ENCODE measurements at places on chromosomes 12 and 14. TPM values are rescaled to one million over a fixed set of nuclear protein-coding genes. Genes with fewer than 3 reads are reported as not detected.

Gene TESPA1
- total RNA-seq, result not detected

Gene STON2
- total RNA-seq, result 6.2 TPM

DNA sequence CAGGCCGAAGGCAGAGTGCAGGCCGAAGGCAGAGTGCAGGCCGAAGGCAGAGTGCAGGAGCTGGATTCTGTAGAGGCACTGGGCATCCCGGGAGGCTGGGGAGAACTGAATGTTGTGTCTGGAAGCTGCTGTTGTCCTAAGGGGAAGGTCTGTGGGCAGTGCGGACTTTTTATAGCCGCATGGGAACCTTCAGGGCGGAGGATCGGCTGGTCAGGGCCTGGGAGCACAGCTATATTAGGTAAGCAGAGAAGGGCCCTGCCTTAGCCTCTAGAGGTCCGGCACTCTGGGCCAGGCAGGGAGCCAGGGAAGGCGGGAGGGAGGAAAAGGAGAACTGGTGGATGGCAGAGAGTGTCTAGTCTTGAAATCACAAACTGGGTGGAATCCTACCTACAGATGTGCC is 14.2 kb downstream of the CABP1 start:
- H3K36me3 ChIP-seq, result no peaks in the 10 kb centered on the region
- H3K4me1 ChIP-seq, result peaks cover 5% of the 10 kb centered on the region
- no peak for DNase-seq
- 0 out of 2 replicates have a peak, but pooled peaks cover under 1% of the 10 kb centered on the region for H3K27me3 ChIP-seq
- no peak overlapping the region for H3K4me3 ChIP-seq

GRCh38 chr12:32811686-32812392 is 56.1 kb upstream of the YARS2 start:
- H3K4me3 ChIP-seq, result no peak overlapping the region
- H3K27ac ChIP-seq, result no peak overlapping the region
- DNase-seq, result peak; percentile 18
- no peaks in the 10 kb centered on the region for H3K27me3 ChIP-seq
- H3K4me1 ChIP-seq, result no peaks in the 10 kb centered on the region

DNA sequence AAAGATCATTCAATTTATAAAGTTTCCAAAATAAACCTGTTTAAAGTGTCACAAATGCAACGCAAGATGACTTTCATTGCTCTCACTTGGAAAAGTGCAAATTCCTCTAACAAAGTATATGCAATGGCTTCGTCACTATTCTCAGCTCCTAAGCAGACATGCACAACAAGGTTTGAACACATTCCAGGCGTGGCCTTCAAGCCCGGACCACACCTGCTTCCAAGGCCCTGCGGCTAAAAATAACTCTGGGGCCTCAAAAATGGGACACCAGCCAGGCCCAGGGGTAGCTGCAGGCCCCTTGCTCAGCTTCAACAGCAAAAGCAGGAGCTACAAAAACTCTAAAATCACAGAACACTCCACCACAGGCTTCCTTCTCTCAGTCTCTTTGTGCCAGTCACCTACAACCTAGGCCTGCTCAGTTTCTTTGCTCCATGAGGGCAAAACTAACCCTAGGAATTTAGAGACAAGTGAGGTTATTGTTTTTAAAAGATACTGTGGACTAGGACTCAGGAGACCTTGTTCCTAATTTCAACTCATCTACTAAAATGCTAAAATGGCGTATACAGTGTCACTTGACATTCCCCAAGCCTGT is 29.3 kb downstream of the DUSP16 start:
- peak overlapping the region; percentile 41 for H3K27ac ChIP-seq
- H3K4me3 ChIP-seq, result no peak overlapping the region
- DNase-seq, result peak; percentile 83
- peaks cover 11% of the 10 kb centered on the region for H3K4me1 ChIP-seq

Gene GPR84
- total RNA-seq, result not detected

GRCh38 chr12:119177724-119178380 is 879 bp upstream of the HSPB8 start:
- no peak for DNase-seq
- H3K4me3 ChIP-seq, result no peak overlapping the region
- no peaks in the 10 kb centered on the region for H3K27me3 ChIP-seq
- no peaks in the 10 kb centered on the region for H3K36me3 ChIP-seq
- no peak overlapping the region for H3K27ac ChIP-seq
- H3K4me1 ChIP-seq, result peaks cover 37% of the 10 kb centered on the region

DNA sequence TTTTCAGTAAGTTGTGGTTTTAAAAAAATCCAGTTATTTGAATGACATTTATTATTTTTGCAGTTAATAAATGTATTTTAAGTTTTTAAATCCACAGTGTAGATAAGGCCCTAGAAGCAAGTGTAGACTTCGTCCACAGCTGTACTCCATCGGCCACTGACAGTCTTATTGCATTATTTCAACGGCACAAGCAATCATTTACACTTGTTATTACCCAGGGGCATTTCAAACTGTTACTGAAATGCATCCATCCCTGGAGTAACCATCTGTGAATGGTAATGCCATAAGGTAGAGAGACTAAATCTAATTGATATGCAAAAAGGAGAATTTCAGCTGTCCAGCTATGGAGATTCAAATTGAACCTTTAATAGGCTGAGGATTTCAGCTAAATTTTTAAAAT is 48.4 kb downstream of the BICD1 start:
- H3K27me3 ChIP-seq, result no peaks in the 10 kb centered on the region
- no peak for DNase-seq
- H3K36me3 ChIP-seq, result no peaks in the 10 kb centered on the region
- H3K4me1 ChIP-seq, result no peaks in the 10 kb centered on the region

Gene MIP
- not detected for total RNA-seq

Data from PC-9 (cell line).